Heart left ventricle (tissue), 16 donors: ENCODE measurements at places on chromosomes 1 and 21. TPM values are rescaled to one million over a fixed set of nuclear protein-coding genes. Genes with fewer than 3 reads are reported as not detected.

DNA sequence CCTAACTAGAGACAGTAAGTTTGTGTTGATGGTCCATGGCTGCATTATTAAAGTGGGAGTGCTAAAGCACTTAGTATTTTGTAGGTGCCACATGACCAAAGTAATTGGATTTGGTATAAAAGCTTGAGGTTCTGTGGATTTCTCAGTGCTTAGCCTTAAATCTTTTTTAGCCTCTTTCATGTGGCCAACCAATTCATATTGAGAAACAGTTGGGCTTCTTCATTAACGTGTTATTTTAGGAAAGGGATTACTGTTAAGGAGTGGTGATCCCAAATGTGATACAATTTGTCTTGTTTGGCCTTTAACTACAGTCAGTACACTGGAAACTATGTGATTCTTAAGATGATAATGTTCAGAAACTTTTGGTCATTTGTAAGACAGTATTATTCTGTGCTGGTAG, 25.5 kb downstream of the MAN1A2 start:
- no peak overlapping the region for H3K4me3 ChIP-seq
- no peaks in the 10 kb centered on the region for H3K36me3 ChIP-seq
- no peaks in the 10 kb centered on the region for H3K27me3 ChIP-seq
- H3K27ac ChIP-seq, result no peak overlapping the region
- H3K4me1 ChIP-seq, result peaks cover 45% of the 10 kb centered on the region

DNA sequence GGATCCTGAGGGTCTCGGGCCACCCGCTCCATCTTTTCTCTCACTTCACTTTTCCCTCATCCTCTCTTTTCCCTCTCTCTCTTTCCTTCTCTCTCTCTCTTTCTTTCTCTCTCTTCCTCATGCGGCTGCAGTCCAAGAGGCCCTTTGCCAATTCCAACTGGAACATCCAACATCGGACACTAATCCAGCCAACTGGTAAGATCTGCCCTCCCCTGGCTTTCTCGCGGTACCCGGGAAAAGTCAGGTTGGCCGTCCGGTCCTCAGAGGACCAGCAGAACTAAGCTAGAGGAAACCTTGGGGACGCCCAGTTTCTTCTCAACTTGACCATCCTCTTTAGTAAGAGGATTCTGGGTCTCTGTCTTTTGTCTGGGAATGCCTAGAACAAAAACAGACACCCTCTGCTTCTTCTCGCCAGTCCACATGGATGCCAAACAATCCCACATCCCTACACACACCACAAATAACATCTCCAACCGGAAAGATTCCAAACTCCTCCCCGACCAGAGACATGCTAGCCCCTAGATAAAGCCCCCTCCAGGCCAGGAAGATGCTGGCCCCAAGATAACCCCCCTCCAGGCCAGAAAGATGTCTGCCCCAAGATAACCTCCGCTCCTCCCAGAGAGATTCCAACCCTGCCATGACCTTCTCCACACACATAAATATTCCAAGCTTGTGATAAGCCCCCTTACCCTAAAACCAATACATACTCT, 3.2 kb upstream of the SETD4 start:
- no peak for DNase-seq
- H3K27ac ChIP-seq, result no peak overlapping the region
- H3K36me3 ChIP-seq, result peaks cover 2% of the 10 kb centered on the region
- no peaks in the 10 kb centered on the region for H3K4me1 ChIP-seq
- H3K4me3 ChIP-seq, result no peak overlapping the region

DNA sequence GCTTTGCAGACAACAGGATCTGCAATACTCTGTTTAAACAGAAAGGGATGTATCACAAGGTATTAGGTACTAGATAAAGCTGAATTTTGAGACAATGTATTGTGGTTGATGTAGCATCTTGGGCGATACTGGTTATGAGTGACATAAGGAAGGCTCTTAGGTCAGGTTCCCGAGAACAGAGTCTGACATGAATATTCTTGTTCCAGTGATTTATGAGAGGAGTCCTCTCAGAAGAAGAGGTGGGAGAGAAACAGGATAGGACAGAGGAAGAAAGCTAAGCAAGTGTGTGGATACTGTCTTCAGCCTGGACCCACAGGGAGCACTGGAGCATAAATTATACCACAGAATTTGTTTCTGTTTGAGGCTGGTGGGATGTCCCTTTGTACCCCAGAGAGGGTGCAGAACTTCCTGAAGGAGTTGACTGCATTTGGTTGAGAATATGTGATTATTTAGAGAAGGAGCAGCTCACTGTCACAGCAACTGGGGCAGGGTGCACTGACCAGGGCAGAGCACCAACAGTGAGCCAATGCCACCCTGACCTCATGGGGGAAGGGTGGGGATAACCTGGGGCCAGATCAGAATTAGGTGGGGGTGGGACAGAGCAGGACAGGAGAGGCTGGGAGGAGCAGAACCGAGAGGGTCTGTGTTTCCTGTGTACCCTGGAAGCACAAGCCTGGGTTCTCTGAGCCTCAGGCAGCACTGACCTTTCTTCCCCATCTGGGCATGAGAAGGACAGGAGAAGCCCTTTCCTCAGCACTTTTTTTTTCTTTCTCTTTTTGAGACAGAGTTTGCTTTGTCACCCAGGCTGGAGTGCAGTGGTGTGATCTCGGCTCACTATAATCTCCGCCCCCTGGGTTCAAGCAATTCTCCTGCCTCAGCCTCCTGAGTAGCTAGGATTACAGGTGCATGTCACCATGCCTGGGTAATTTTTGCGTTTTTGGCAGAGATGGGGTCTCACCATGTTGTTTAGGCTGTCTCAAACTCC, 36.3 kb upstream of the SLC6A9 start:
- H3K27ac ChIP-seq, result no peak overlapping the region
- H3K4me1 ChIP-seq, result no peaks in the 10 kb centered on the region
- H3K4me3 ChIP-seq, result no peak overlapping the region
- no peak for DNase-seq
- H3K36me3 ChIP-seq, result no peaks in the 10 kb centered on the region

DNA sequence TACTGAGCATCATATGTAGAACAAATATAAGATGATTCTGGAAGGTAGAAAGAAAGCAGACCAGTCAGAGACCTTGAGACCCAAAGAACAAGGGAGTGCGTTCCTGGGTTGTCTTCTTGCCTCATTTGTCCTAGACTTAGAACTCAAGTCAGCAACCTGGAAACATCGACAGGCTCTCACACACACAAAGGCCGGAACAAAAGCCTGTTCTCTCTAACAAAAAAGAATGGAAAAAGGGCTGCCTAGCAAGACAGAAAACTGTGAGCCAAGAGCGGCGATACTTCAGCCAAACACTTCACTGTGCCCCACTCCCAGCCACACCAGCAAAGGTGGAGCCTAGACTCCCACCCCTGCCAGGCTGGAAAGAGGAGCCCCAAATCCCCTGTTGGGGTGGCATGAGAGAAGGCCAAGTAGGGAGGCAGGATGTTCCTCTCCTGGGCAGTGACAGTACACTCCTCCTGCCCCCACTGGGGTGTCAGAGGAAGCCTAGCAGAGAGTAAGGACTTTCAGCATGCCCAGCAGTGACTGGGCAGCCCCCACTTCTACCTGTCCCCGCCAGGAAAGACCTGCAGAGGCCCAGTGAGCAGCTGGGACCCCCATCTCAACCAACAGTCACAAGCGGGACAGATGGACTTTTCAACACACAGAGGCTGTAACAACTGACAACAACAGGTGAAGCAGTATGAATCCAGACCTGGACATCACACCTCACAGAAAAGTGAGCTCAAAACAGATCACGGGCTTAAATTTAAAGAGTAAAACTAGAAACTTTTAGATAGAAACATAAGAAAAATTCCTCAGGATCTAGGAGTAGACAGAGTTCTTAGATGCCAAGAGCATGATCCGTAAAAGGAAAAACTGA, 33.0 kb downstream of the MRAP start:
- no peak overlapping the region for H3K4me3 ChIP-seq
- H3K27ac ChIP-seq, result no peak overlapping the region
- H3K36me3 ChIP-seq, result peaks cover 31% of the 10 kb centered on the region
- peaks cover 25% of the 10 kb centered on the region for H3K4me1 ChIP-seq

DNA sequence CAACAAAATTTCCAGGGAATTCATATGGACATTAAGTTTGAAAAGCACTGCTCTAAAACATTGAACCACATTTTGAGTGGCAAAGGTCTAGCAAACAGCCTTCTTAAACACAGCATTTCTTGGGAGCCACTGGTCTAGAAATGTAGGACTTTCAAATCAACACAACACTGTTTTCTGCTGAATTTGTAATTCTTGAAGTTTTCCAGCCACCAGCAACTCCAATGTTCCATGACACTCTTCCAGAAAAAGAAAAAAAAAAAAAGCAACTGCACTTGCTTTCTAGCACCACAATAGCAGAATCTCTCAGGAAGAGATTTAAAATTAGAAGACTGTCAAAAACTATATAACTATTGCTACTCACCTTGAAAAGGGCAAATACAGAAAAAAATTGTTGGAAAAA, 4.5 kb downstream of the SYDE2 start:
- H3K27me3 ChIP-seq, result peaks cover 24% of the 10 kb centered on the region
- DNase-seq, result no peak
- H3K4me3 ChIP-seq, result no peak overlapping the region
- H3K36me3 ChIP-seq, result no peaks in the 10 kb centered on the region
- H3K27ac ChIP-seq, result peak overlapping the region; percentile 49

The ZNF281 gene
- 9.9 TPM for total RNA-seq

The OR1C1 gene
- total RNA-seq, result not detected
